ENCODE measurements at places on chromosomes 5 and 9. TPM values are rescaled to one million over a fixed set of nuclear protein-coding genes. Genes with fewer than 3 reads are reported as not detected.

Gene CEP120
- 71.1 TPM for total RNA-seq

- H3K4me3 ChIP-seq, result no peak overlapping the region
- no peak overlapping the region for H3K27ac ChIP-seq
- peaks cover 8% of the 10 kb centered on the region for H3K36me3 ChIP-seq
- peaks cover 16% of the 10 kb centered on the region for H3K4me1 ChIP-seq
These were observed 9.4 kb downstream of the BARHL1 start for GRCh38 chr9:132591751-132592314.

DNA sequence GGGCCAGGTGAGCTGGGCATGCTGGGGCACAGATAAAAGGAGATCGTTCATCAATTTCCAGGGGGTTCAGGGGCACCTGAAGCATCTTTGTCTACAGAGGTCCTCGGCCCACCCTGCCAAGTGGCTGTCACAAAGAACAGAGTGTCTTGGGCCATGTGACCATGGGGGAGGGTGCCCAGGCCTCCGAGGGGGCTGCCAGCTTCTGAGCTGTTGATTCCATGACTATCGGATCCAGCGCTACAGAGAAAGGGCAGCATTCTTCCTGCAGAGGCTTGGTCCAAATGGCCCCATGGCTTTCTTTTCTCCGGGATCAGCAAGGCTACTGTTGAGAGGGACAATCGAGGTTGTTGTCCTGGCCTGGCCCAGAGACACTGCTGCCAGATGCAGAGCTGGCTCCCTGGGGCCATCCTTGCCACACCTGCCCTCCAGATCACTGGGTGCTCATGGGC, 289.2 kb downstream of the ZSWIM6 start:
- no peaks in the 10 kb centered on the region for H3K36me3 ChIP-seq
- no peak for DNase-seq

DNA sequence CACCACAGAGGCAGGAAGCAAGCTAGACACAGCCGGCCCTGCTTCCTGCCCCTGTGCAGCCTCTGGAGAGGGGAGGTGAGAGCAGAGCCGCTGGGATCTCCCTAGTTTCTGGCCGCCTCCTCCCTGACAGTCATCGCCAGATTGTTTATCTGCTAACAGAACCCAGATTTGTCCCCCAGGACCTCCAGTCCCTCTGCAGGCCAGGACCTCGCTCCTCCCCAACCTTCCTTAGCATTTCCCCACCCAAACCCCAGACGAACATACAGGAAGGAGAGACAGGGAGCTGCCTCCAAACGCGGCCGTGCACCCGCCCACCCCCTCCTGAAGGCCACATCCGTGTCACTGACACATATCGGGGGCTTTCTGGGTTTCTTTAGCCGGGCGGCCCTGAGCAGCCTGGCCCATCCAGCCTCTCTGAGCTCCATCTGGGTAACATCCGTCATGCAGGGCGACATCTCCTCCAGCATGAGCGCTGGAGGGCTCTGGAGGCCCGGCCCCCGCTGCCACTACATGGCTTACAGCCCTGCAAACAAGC, 47.5 kb downstream of the DBH start:
- H3K4me3 ChIP-seq, result peak overlapping the region; percentile 25
- peaks cover 7% of the 10 kb centered on the region for H3K36me3 ChIP-seq
- peak; percentile 77 for DNase-seq
- peaks cover 34% of the 10 kb centered on the region for H3K4me1 ChIP-seq
- H3K27me3 ChIP-seq, result no peaks in the 10 kb centered on the region
- H3K27ac ChIP-seq, result peak overlapping the region; percentile 93

DNA sequence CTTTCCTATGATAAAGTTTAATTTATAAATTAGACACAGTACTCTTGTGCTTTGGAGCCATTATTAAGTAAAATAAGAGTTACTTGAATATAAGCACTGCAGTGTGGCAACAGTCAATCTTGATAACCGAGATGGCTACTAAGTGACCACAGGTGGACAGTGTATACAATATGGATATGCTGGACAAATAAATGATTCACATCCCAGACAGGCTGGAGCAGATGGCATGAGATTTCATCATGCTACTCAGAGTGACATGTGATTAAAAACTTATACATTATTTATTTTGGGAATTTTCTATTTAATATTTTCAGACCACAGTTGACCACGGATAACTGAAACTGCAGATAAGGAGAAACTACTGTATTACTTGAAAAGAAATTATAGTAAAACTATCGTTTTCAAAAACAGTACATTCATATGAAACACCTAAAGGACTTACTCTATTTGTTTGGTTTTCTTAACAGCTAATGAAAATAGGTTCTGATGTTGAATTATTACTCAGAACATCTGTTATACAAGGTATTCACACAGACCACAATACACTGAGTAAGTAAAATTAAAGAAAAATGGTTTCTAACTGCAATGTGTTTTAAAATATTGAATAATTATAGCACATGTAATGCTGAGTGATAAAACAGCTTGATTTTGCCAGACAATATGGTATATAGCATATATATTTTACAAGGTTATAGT, 16.0 kb downstream of the LYRM7 start:
- DNase-seq, result no peak
- H3K36me3 ChIP-seq, result peaks cover 7% of the 10 kb centered on the region
- H3K4me1 ChIP-seq, result no peaks in the 10 kb centered on the region
- H3K4me3 ChIP-seq, result no peak overlapping the region
- no peaks in the 10 kb centered on the region for H3K27me3 ChIP-seq

DNA sequence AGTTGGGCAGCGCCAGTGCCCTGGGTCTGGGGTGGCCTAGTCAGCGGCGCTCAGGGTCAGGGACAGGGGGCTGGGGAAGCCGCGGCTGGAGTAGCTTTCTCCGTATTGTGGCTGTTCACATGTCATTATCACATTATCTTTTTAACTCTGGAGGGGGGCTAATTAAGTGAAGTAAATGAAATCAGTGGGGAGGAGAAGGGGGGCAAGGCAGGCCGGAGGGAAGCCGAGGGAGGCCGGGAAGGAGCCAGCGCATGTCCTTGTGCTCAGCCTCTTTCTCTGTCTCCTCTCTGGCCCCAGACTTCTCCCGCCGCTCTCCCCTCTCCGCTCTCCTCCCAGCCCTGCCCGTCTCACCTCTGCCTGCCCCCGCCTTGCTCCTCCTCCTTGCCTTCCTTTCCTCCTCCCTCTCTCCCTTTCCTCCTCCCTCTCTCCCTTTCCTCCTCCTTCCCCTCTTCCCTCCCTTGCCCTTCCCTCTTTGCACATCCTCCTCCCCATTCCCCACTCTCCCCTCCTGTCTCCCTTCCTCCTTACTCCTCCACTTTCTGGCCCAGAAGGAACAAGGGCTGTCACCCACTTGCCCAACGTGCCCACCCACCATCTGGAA, 38.7 kb downstream of the ASS1 start:
- peaks cover 55% of the 10 kb centered on the region for H3K27me3 ChIP-seq
- DNase-seq, result no peak
- H3K27ac ChIP-seq, result no peak overlapping the region
- H3K36me3 ChIP-seq, result no peaks in the 10 kb centered on the region
- H3K4me1 ChIP-seq, result no peaks in the 10 kb centered on the region

DNA sequence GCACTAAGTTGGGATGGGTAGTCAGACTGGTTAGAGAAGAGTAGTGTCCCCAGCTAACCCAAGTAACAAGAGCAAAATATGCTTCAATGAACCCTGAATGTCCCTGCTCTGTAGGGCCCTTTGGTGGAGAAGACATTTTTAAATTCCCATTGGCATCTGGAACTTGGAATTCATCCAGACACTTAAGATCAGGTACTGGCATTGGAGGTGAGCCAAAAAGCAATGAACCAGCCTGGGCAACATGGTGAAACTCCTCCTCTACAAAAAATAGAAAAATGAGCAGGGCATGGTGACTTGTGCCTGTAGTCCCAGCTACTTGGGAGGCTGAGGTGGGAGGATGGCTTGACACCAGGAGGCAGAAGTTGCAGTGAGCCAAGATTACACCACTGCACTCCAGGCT, 58.9 kb upstream of the ZNF618 start:
- no peak overlapping the region for H3K4me3 ChIP-seq
- no peak overlapping the region for H3K27ac ChIP-seq
- H3K4me1 ChIP-seq, result no peaks in the 10 kb centered on the region

- no peaks in the 10 kb centered on the region for H3K36me3 ChIP-seq
- H3K27me3 ChIP-seq, result no peaks in the 10 kb centered on the region
- no peak overlapping the region for H3K4me3 ChIP-seq
- no peak overlapping the region for H3K27ac ChIP-seq
These were observed 7.9 kb downstream of the FLT4 start for GRCh38 chr5:180641566-180641900.

GRCh38 chr5:155106221-155106620, 92.7 kb downstream of the KIF4B start:
- no peaks in the 10 kb centered on the region for H3K36me3 ChIP-seq
- peaks cover 2% of the 10 kb centered on the region for H3K27me3 ChIP-seq
- no peak for DNase-seq
- no peak overlapping the region for H3K27ac ChIP-seq
- H3K4me3 ChIP-seq, result no peak overlapping the region

DNA sequence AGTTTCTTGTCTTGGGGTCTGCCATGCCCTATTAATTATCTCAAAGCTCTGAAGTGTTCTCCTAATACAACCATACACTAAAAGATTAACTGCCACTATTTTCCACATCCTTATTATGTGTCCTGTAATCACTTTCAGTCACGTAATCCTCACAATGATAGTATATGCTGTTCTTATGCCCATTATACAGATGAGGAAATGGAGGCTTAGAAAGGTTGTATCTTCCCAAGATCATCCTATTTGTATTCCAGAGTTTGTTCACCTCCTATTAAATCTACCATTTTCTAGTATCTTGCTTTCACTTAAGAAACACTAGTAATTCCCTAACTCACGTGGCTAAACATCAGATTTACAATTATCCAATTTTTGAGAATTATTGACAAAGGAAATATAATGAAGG, 2.9 kb upstream of the ARHGEF28 start:
- no peak overlapping the region for H3K4me3 ChIP-seq
- H3K36me3 ChIP-seq, result no peaks in the 10 kb centered on the region
- no peaks in the 10 kb centered on the region for H3K4me1 ChIP-seq
- no peak overlapping the region for H3K27ac ChIP-seq
- DNase-seq, result no peak

DNA sequence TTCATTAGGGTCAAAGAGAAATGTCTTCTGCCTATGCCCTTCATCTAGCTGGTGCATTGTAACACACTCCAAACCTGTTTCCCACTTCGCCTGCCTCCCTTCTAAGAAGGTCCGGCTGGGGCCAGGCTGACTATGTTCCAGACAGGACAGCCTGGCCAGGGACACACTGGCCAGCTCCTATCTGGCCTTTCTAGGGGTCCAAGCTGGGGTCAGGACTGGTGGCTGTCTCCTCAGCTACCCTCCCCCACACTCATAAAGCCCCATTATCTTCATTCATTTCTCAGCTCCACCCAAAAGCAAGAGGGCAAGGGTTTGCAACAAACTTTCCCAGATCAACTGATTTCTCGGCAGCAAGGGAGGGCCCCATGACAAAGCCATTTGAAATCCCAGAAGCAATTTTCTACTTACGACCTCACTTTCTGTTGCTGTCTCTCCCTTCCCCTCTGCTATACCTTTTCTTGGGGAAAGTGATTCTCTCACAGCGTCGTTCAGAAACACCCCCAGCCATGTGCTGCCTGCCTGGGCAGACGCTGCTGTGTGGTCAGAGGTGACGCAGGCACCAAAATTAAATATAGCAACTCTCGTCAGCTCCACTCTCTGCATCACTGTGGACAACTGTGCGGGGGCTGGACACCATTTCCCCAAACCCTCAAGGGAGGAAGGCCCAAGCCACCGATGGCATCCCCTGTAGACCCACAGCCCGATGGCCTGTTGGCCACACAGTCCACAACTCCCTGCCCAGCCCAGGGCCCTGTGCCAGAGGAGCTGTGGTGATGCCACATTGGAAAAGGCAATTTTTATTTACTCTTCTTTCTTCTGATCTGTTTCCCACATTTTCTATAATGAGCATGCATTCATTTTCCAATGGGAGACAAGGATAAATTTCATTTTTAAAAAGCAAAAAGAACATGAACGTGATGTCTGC, 6.1 kb downstream of the IL13 start:
- peak; percentile 37 for DNase-seq
- H3K4me1 ChIP-seq, result peaks cover 27% of the 10 kb centered on the region
- H3K27ac ChIP-seq, result peak overlapping the region; percentile 85
- H3K4me3 ChIP-seq, result no peak overlapping the region
- H3K27me3 ChIP-seq, result peaks cover 11% of the 10 kb centered on the region

DNA sequence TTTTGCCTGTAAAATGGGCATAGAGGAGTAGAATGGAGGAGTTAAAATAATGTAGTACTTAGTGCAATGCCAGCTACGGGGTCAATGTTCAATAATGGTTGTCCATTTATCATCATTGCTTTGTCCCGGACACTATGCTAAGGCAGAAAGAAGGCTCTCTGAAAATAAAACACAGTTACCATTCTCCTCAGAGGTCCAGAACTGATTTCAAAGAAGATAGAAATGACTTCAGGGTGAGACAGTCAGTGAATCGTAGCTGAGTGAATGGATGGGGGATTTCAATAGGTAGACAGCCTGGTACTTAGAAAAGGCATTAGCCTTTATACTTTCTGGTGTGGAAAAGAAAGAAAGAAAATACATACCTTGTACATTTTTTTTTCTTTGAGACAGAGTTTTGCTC, 1.2 kb upstream of the AK3 start:
- DNase-seq, result no peak
- H3K27me3 ChIP-seq, result no peaks in the 10 kb centered on the region
- H3K4me3 ChIP-seq, result no peak overlapping the region
- peaks cover 23% of the 10 kb centered on the region for H3K4me1 ChIP-seq
- H3K27ac ChIP-seq, result peak overlapping the region; percentile 79
- H3K36me3 ChIP-seq, result no peaks in the 10 kb centered on the region
